ENCODE measurements at places on chromosomes 1 and 21.

GRCh38 chr1:54375712-54376429 lies 30.3 kb downstream of the SSBP3 start:
- no peak for DNase-seq

GRCh38 chr21:45088116-45088515 lies 13.7 kb downstream of the ADARB1 start:
- no peak for DNase-seq

DNA sequence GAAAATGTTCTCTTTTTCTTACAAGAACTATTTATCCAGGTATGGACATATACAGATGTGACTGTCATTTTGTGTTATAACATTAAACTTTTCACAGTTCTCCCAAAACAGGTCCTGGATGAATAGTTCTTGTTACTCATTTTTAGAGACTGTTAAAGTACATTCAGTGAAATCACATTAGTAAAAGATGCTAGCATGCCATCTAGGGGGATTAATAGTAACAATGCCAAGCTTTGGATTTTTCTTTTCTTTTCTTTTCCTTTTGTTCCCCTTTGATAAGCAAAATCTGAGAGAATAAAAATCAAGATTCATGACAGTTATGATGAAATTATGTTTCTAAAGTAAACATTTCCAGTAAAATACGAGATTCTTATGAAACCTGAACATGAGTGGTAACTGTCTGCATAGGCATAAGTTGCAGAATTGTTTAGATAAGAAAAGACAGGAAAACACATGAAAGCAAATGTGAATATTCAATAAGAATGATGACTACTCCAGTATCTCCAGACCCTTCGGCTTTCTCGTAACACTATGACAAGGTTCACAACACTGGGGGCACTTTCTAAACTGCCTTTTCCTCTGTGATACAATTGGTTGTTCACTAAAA lies 77.5 kb downstream of the TPR start:
- DNase-seq: no peak

GRCh38 chr21:21688889-21689288 lies 690.7 kb downstream of the NCAM2 start:
- DNase-seq: no peak

DNA sequence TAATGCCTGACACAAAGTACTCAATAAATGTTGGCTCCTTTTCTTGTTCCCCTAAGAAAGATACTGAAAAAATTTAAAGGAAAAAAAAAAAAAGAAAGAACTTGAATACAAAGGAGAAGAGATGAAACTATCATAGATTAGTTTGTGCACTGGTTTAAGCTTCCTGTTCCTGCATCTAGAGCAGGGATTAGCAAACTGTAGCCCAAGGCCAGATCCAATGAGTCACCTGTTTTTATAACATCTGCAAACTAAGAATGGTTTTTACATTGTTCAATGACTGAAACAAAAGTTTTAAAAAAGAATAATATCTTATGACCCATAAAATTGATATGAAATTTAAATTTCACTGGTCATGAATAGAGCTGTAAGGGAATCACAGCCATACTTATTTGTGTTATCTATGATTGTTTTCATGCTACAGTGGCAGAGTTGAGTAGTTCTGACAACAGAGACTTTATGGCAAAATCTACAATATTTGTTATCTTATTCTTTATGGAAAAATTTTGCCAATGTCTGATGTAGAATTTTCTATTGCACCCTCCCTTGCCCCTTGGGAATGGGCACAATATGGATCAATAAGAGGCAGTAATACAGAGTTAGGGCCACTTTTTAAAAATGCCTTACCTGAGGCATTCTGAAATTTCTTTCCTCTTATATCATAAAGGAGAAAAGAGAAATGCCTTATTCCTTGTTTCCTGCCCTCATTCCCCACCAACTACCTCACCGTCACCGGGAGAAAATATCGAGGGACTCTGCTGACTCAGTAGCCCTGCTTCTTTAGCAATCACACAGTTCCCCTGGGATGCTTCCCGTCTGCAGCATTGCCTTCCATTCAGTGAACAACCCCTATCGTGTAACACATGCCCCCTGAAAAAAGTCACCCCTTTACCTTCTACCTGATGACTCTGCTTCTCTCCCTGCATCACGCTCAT lies 50.6 kb downstream of the WDR64 start:
- no peak for DNase-seq

DNA sequence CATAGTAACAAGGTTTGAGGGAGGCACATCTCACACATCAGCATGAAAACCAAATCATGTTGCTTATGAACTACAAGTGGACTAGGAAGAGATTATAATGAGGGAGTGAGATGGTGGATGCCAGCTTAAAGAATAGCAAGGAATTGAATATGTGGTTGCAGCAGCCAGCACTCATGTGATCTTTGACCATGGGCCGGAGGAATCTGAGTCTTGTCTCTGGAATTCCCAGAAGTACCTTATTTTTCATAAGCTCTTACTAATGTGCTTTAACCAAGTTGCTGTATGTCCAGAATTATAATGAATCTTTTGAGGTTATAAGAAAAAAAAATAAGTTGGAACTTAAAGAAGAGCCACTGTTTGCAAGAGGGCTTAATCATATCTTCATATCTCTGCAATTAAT lies 97.0 kb downstream of the DISP1 start:
- DNase-seq: no peak

DNA sequence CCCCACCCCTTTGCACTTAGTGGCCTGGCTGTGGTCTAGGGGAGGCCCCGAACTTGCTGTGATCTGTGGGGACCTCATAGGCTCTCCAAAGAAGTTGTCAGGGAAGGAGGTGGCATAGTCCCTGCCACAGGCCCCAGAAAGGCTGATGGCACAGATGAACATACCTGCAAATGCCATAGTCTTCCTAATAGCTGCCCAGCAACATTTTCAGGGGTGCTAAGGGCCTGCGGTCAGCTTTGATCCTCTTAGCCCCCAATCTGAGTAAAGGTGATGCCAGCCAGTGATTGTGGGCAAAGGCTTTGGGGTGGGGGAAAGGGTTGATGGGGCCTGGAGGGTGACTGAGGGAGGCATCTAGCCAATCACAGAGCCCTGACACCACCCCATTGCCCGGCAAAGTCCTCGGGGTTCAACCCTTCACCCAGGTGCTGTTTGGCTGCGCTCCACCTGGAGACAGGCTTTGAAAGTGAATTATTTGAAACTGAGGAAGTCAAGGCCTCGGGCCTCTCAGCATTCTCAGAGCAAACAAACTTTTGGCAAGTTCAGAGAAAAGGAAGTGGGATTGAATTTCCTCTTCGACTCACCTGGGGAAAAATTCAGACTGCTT lies 35.8 kb downstream of the PAX7 start:
- no peak for DNase-seq

GRCh38 chr1:44499306-44499705 lies 94.3 kb downstream of the RNF220 start:
- no peak for DNase-seq

- DNase-seq: no peak
These were observed 20.6 kb upstream of the NPL start for GRCh38 chr1:182768963-182769362.

DNA sequence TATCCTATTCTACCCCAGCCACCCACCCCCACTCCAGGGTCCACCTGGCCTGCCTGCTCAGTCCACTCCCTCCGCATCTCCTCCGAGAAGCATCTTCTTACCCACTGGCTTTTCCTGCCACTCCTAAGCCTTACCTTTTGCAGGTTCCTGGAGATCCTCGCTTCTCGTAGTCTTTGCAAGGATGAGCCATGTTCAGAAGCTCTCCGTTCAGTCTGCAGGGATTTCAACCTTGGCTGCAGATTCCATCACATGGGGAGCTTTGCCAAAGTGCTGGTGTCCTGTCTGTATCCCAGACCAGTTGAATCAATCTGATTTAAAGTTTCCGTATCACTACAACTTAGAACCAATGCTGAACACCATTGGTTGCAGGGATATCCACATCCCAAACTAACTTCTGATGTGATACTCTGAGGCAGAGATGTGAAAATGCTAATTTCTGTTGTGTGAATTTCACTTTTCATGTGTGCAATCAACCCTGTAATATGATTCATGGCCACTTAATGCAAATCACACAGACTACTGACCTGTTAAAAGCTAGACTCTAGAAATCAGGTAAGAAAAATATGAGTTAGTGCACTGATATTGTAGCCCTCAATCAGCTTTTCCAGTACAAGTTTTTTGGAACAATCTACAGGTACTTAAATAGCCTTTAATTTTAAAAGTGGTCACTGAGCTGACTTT lies 61.9 kb downstream of the CAPN2 start:
- DNase-seq: no peak

- DNase-seq: no peak
These were observed 54.9 kb upstream of the WLS start for GRCh38 chr1:68287241-68287640.

DNA sequence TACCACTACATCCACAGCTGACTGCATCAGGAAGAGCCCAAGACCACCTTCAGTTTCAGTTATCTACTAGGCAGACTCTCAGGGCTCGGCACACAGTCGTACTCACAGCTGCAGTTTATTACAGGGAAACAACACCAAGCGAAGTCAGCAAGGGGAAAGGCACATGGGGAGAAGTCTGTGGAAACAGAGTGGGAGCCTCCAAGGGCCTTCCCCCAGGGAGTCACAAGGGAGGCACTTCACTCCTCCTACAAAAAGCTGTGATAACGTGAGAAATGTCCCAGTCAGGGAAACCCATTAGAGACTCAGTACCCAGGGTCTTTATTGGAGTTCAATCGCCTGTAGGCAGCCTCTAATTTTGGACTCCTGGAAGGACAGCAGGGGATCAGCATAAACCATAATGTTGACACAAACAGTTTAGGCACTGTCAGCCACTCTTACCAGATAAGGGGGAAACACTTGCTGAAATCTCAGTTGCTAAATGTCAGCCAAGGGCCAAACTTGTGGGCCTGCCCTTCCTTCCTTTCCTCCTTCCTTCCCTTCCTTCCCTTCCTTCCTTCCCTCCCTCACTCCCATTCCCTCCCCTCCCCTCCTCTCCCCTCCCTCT lies 444.0 kb downstream of the SMYD3 start:
- no peak for DNase-seq

- no peak for DNase-seq
These were observed 171.7 kb downstream of the NEK7 start for GRCh38 chr1:198328458-198329032.

DNA sequence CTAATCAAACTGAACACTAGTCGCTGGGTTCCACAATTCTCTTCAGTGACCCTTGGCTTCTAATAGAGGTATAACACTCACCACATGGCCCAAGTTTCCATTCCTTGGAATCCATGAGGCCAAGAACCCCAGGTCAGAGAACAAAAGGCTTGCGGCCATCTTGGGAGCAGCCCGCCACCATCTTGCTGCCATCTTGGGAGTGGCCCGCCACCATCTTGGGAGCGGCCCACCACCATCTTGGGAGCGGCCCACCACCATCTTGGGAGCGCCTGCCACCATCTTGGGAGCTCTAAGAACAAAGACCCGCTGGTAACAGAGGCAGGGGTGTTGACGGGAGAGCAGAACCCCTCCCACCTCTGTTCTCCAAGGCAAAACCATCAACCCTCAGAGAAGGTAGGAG lies 493.4 kb downstream of the MATN1 start:
- no peak for DNase-seq

DNA sequence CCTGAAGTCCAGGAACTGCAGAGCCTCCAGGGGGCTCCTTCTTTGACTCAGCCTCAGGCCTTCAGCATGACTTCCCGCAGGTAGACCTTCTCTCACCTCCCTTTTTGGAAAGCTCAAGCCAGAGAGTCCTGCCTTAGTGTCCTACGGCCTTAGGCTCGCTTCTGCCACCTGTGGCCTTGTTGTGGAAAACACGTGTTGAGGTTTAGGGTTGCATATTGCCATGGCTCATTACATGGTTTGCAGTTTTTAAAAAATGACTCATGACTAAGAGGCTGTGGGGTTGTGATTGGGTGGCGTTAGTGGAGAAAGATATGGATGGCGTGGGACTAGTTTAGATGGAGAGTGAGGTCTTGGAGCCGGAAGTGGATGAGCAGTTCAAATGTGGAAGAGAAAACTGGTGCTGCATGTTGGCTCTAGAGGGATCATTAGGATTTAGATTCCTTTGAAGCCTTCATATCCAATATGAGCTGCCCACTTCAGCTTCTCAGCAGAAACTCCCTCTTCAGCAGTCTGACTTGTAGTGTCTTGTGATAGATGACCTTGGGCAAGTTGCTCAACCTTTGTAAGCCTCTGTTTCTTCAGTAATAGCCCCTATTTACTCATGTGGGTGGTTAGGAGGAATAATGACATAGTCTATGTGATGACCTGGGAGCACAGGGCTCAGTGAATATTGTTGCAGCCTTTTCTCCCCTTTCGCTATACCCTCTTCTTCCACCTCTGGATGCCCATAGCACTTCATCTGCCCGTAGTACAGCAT lies 6.5 kb upstream of the FGGY start:
- no peak for DNase-seq

DNA sequence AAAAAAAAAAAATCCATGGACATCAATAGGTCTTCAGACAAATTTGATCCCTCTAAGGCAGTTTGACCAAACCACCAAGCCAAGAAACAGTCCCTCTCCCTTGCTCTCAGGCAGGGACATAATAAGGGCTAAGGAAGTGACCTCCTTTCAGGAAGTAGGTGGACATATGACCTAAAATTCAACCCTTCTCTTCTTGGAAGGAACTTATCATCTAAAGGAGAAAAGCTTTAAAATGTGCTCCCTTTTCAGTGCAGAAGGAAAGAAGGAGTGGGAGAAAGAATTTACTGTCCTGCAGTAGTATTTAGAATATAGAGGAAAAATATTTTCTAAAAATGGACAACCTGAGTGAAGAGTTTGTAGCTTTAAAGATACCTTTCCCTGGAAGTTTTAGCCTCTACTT lies 118.1 kb downstream of the DTL start:
- DNase-seq: no peak

- no peak for DNase-seq
These were observed 48.5 kb downstream of the UBE2U start for GRCh38 chr1:64251971-64252370.

DNA sequence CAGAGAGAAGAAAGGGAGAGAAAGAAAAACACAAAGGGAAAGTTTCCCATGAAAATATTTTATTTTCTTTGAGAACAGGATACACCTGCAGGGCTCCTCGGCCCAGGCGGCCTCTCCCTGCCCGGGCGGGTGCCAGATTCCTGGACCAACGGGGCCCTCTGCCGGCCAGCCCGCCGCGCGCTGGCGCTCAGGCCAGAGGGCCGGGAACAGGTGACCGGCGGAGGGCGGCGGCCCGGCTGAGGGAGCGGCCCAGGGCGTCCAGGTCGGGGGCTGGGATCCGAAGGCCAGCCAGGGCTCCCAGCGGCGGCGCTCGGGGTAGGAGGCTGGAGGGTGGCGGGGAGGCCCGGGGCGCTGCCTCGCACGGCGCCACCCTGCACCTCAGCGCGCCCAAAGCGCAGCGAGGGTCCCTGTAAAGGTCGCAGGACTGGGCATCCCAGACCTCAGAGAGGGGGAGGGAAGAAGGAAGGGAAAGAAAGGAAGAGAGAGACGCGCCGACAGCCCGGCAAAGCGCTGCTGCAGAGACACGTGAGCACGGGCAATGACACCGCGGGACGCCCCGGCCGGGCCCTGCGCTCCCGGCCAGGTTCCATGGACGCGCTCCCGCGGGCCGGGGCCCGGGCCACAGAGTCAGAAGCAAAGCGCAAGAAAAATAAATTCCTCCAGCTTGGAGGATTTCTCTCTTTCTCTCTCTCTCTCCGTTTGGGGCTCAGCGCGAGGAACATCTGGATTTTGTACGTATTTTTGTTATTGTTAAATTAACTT lies 927 bp downstream of the WNT9A start:
- no peak for DNase-seq

All from stimulated activated CD4-positive, alpha-beta T cell treated with anti-CD3 and anti-CD28 coated beads, TNF-alpha, amount 100 ng/mL, for 48 hours (primary cell).